Activated T-cell treated with anti-CD3 and anti-CD28 coated beads for 4 hours (primary cell): ENCODE measurements at places on chromosomes 13 and 19.

- DNase-seq, result no peak
These were observed 63.4 kb upstream of the LRCH1 start for GRCh38 chr13:46489586-46490023.

GRCh38 chr19:16444269-16444600 lies 27.5 kb downstream of the EPS15L1 start:
- DNase-seq, result no peak

GRCh38 chr19:1103132-1103707 lies 574 bp upstream of the GPX4 start:
- DNase-seq, result no peak

DNA sequence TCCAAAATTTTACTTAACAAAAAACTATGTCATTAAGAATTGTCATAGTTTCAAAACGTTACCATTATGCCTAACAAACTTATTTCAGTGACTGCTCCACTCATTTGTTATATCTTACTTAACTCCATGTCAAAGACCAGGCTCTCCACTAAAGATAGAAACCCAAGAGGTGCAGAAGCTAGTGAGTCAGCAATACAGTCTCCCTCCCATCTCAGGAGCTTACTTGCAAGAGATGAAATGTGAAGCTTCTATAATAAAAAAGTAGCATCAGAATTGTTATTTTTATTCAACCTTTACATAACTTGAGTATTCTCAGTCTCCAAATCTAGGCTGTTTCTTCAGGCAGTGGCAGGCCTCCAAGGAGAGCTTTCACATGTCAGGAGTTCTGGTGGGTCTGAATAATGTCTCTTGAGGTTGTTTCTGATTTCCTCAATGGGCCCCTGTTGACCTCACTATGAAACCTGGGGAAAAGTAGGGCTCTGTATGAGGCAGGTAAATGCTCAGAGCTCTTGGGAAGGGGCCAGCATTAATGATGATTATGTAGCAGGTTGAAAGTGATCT lies 242.0 kb downstream of the NDFIP2 start:
- DNase-seq, result no peak

- DNase-seq, result no peak
These were observed 1052.8 kb upstream of the SPRY2 start for GRCh38 chr13:81393721-81394120.
